ENCODE measurements at places on chromosomes 11 and 22.

GRCh38 chr11:92687724-92688123, 281.7 kb upstream of the MTNR1B start:
- no peaks in the 10 kb centered on the region for H3K27me3 ChIP-seq
- H3K36me3 ChIP-seq, result no peaks in the 10 kb centered on the region
- no peak overlapping the region for H3K4me3 ChIP-seq
- no peak overlapping the region for H3K27ac ChIP-seq
- no peak for DNase-seq

DNA sequence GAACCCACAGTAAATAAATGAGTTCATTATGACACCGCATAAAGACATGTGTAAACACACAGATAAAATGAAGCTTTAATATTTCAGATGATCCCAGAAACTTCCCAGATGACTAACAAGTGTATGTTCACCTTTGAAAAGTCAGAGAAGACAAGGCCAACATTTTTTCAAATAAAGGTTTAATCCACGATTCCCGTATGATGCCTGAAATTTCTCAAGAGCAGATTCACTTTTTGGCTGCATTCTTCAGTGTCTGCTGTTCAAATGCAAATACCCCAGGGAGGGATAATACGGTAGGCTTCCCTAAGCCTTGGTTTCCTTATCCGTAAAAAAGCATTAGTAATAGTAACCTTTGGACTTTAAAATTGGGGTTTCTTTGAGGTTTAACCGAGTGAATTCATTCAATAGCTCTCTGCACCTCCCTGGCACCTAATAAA, 62.5 kb downstream of the SYTL2 start:
- no peaks in the 10 kb centered on the region for H3K36me3 ChIP-seq
- H3K4me1 ChIP-seq, result peaks cover 58% of the 10 kb centered on the region
- H3K27ac ChIP-seq, result no peak overlapping the region
- H3K27me3 ChIP-seq, result no peaks in the 10 kb centered on the region

GRCh38 chr11:132177106-132177505, 806.7 kb downstream of the NTM start:
- no peak overlapping the region for H3K27ac ChIP-seq
- no peak for DNase-seq
- no peaks in the 10 kb centered on the region for H3K4me1 ChIP-seq
- no peak overlapping the region for H3K4me3 ChIP-seq
- no peaks in the 10 kb centered on the region for H3K36me3 ChIP-seq

DNA sequence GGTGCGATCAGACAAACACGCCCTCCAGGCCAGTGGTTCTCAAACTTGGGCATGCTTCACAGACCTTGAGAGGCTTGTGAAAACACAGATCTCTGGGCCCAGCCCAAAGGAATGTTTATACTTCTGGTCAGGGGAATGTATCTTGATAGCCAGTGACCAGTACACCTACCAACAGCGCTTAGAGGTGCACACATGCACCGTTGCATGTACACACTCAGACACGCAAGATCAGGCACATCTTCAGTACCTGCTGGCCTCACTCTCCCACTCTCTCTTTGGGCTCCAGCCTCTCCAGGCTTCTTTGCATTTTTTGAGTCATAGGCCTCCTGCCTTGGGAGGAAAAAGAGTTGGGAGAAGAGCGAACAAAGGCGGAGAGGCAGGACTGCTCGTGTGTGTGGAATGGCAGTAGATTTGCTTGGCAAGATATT, 11.7 kb upstream of the FXYD6 start:
- no peak overlapping the region for H3K4me3 ChIP-seq
- no peaks in the 10 kb centered on the region for H3K36me3 ChIP-seq
- no peaks in the 10 kb centered on the region for H3K27me3 ChIP-seq
- H3K4me1 ChIP-seq, result no peaks in the 10 kb centered on the region
- no peak overlapping the region for H3K27ac ChIP-seq

GRCh38 chr11:19984048-19984742, 176.1 kb downstream of the DBX1 start:
- no peak overlapping the region for H3K4me3 ChIP-seq
- no peaks in the 10 kb centered on the region for H3K36me3 ChIP-seq
- no peak overlapping the region for H3K27ac ChIP-seq
- no peak for DNase-seq
- H3K4me1 ChIP-seq, result no peaks in the 10 kb centered on the region

- DNase-seq, result no peak
- H3K27ac ChIP-seq, result no peak overlapping the region
- no peaks in the 10 kb centered on the region for H3K27me3 ChIP-seq
- no peaks in the 10 kb centered on the region for H3K36me3 ChIP-seq
- H3K4me3 ChIP-seq, result no peak overlapping the region
Observed at GRCh38 chr11:40763046-40763445, 696.4 kb downstream of the LRRC4C start.

DNA sequence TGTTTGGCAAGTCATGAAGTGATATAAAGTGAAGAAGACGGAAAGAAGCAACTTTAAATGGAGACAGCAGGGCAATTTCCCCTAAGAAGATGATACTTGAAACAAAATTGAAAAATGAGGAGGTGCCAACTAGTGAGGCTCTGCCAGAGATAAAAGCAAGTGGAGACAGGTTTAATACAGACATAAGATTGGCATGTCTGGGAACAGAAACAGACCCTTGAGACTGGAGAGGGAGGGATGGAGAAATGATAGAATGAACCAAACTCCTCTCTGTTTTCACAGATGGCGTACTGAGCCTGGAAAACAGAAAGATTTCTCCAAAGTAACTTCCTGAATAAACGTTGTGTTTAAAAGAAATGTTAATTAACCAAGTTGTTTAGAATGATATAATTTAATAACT, 354.5 kb upstream of the ANO5 start:
- no peaks in the 10 kb centered on the region for H3K4me1 ChIP-seq
- no peak for DNase-seq
- H3K27ac ChIP-seq, result no peak overlapping the region

GRCh38 chr11:93464927-93465540, 78.2 kb downstream of the SMCO4 start:
- no peak overlapping the region for H3K27ac ChIP-seq
- H3K27me3 ChIP-seq, result no peaks in the 10 kb centered on the region
- no peaks in the 10 kb centered on the region for H3K4me1 ChIP-seq
- no peak overlapping the region for H3K4me3 ChIP-seq
- no peaks in the 10 kb centered on the region for H3K36me3 ChIP-seq
- no peak for DNase-seq

- peak overlapping the region; percentile 40 for H3K4me3 ChIP-seq
- H3K27me3 ChIP-seq, result no peaks in the 10 kb centered on the region
- no peak overlapping the region for H3K27ac ChIP-seq
Observed at GRCh38 chr22:39348909-39349505, 784 bp upstream of the SYNGR1 start.

All from naive thymus-derived CD4-positive, alpha-beta T cell (primary cell).